ENCODE measurements at places on chromosomes 16 and 17. TPM values are rescaled to one million over a fixed set of nuclear protein-coding genes. Genes with fewer than 3 reads are reported as not detected.
A peak's percentile ranks its signal among the peaks of the same experiment; 100 is the strongest.

GRCh38 chr17:50614471-50615051 lies 20.1 kb upstream of the ABCC3 start:
- no peak for DNase-seq

GRCh38 chr17:65455972-65456343 lies 105.5 kb downstream of the AXIN2 start:
- no peak for DNase-seq

DNA sequence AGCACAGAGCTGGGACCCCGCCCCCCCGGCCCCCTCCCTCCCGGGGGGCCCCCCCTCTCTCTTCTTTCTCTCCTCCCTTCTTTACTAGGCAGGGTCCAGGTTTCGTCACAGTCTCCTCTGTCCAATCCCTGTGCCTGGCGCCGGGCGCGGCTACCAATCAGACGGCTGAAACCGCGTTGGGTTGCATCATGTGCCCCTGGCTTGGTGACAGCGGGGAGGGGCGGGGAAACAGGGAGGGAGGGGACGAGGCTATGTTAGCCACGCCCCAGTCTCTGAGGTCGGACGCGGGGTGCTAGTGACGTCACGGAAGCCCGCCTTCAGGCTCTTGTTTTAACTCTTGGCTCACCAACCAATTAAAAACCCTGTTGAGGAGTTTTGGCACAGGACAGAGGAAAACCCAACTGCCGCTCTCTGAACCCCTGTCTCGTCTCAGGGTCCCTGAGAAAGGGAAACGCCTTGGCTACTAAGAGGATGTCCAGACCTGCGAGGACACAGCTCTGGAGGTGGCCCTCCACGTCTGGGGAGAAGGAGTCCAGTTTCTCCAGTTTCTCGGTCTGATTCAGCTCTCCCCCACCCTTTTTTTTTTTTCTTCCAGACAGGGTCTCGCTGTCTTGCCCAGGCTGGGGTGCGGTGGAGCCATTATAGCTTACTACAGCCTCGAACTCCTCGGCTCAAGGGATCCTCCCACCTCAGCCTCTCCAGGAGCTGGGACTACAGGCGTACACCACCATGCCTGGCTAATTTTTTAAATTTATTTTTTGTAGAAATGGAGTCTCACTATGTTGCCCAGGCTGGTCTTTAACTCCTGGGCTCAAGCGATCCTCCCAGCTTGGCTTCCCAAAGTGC lies 441 bp upstream of the PLEKHH3 start:
- peak; percentile 100 for DNase-seq

Gene TMEM204
- 28.8 TPM for total RNA-seq

Gene RAC3
- 1.8 TPM for total RNA-seq

Gene PCGF2
- 23.8 TPM for total RNA-seq

Gene KRTAP2-1
- total RNA-seq: not detected

All from left ventricle myocardium superior (tissue), 1 donor.